Peyer's patch (tissue), 4 donors: ENCODE measurements at places on chromosomes 7 and 10. TPM values are rescaled to one million over a fixed set of nuclear protein-coding genes. Genes with fewer than 3 reads are reported as not detected.

DNA sequence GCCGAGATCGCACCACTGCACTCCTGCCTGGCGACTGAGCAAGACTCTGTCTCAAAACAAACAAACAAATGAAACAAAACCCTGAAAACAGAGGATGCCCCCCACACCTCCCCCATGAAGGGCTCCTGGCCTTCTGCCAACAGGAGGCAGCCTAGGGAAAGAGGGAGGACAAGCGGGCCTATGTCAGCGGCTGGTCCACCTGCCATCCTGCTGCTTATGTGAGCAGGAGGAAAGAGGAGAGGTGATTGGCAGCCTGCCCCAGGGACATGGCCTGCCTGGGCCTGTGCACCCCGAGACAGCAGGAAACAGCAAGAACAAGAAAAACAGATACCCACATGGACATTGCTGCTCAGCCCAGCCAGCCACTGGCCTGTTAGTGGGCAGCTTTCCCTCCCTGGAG, 9.1 kb upstream of the ZNF316 start:
- no peak for DNase-seq
- H3K27ac ChIP-seq = no peak overlapping the region
- peaks cover 7% of the 10 kb centered on the region for H3K4me1 ChIP-seq
- H3K4me3 ChIP-seq = no peak overlapping the region
- no peaks in the 10 kb centered on the region for H3K27me3 ChIP-seq

ANKRD61 gene
- total RNA-seq = not detected

GRCh38 chr7:45064047-45064725, 24.6 kb downstream of the NACAD start:
- no peak for DNase-seq
- H3K27ac ChIP-seq = no peak overlapping the region
- no peak overlapping the region for H3K4me3 ChIP-seq
- no peaks in the 10 kb centered on the region for H3K36me3 ChIP-seq
- H3K4me1 ChIP-seq = no peaks in the 10 kb centered on the region

DNA sequence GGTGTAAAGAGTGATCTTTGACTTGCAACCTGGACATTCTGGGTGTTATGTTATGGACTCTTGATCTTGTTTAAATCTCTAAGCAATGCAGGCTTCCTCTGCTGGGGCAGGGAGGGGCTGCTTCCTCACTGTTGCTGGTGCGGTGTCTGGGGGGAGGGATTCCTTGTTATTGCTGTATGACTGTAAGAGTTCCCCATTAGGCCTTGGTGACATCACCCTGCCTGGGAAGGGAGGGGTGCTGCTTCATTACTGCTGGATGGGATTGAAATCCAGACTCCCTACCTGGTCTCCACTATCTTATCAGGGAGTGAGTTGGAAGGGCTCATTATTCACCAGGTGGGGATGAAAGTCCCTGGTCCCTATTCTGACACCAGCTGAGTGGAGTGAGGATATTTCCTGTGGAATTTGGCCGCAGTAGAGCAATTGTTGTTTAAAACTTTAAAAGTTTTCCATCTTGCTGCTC, 8.8 kb downstream of the OGDH start:
- peaks cover 42% of the 10 kb centered on the region for H3K4me1 ChIP-seq
- DNase-seq = peak; percentile 92
- H3K36me3 ChIP-seq = no peaks in the 10 kb centered on the region
- peak overlapping the region; percentile 79 for H3K27ac ChIP-seq
- H3K27me3 ChIP-seq = no peaks in the 10 kb centered on the region
- H3K4me3 ChIP-seq = no peak overlapping the region

- no peak overlapping the region for H3K4me3 ChIP-seq
- no peaks in the 10 kb centered on the region for H3K27me3 ChIP-seq
- no peaks in the 10 kb centered on the region for H3K36me3 ChIP-seq
- H3K4me1 ChIP-seq = no peaks in the 10 kb centered on the region
- H3K27ac ChIP-seq = no peak overlapping the region
- DNase-seq = no peak
Measured at GRCh38 chr10:12340371-12340770, 9.0 kb upstream of the CAMK1D start.

ADAM8 gene
- 7.4 TPM for total RNA-seq

SPDYE2 gene
- not detected for total RNA-seq

DNA sequence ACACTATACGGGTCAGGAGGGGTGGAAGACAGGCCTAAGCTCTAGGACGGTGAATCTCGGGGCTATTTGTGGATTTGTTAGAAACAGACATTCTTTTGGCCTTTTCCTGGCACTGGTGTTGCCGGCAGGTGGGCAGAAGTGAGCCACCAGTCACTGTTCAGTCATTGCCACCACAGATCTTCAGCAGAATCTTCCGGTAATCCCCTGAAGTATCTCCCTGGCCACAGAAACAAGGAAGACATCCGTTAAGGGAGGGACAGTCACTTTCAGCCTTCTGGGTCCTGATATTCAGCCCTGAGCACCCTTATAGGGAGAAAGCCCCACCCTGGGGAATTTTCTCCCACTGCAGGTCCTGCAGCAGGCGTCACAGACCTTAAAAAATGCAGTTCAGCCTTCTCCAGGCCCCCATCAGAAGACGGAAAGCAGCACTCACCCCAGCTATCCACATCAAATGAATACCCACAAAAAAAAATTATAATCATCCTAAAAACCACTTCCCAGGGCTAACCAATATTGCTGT, 23.2 kb downstream of the PLAC9 start:
- H3K4me3 ChIP-seq = no peak overlapping the region
- H3K27me3 ChIP-seq = no peaks in the 10 kb centered on the region
- no peaks in the 10 kb centered on the region for H3K36me3 ChIP-seq
- no peak for DNase-seq
- no peaks in the 10 kb centered on the region for H3K4me1 ChIP-seq

PPP1R17 gene
- not detected for total RNA-seq

TMEM120A gene
- 116 TPM for total RNA-seq

DNA sequence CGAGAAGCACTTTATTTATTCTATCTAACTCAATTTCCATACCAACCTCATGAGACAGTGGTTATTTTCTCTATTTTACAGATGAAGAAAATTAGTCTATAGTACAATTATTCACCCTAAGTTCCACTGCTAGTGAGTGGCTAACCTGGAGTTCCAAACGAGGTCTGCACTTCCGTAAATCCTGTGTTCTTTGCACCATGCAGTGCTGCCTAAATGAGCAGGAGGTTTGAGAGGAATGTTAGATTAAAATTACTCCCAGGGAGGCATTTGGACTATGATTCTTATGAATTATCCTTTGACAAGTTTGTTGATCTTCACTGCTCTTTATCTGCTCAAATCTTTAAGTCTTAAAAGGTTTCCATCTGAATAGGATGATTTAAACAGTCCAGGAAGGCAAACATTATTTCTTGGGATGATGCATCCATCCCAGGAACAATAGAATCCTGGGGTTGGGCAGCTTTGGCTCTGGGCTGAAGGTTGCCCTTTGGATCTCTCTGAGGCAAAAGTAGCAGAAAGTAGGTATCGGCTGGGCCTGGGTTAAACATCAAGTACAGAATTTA, 400.8 kb downstream of the REEP3 start:
- no peak overlapping the region for H3K4me3 ChIP-seq
- DNase-seq = no peak
- H3K36me3 ChIP-seq = no peaks in the 10 kb centered on the region

DNA sequence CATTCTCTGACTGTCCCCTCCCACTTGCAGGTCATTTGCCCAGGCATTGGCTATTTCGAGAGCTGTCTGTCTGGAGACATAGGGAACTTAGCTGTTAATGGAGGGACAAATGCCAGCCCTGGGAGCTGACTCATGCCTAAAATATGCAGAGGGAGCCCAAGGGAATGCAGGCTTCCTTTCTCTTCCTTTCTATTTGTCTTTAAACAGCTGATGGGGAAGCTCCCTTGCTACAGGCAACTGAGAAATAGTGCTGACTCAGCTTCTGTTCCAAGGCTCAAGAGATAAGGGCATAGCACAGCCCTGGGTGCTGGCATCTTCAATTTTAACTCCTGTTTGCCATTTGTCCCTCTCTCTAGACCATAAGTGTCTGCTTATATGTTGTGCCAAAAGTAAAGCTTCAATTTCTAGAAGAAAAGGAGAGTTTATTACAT, 82.7 kb upstream of the C1GALT1 start:
- DNase-seq = no peak
- H3K4me1 ChIP-seq = no peaks in the 10 kb centered on the region
- no peaks in the 10 kb centered on the region for H3K27me3 ChIP-seq
- no peak overlapping the region for H3K27ac ChIP-seq
- H3K36me3 ChIP-seq = no peaks in the 10 kb centered on the region

GNAT3 gene
- total RNA-seq = 1.5 TPM

INSYN2A gene
- not detected for total RNA-seq

GRCh38 chr10:33241351-33241750, 93.1 kb downstream of the NRP1 start:
- no peaks in the 10 kb centered on the region for H3K36me3 ChIP-seq
- no peak for DNase-seq
- H3K4me3 ChIP-seq = no peak overlapping the region
- H3K27ac ChIP-seq = no peak overlapping the region
- no peaks in the 10 kb centered on the region for H3K27me3 ChIP-seq
- no peaks in the 10 kb centered on the region for H3K4me1 ChIP-seq

DNA sequence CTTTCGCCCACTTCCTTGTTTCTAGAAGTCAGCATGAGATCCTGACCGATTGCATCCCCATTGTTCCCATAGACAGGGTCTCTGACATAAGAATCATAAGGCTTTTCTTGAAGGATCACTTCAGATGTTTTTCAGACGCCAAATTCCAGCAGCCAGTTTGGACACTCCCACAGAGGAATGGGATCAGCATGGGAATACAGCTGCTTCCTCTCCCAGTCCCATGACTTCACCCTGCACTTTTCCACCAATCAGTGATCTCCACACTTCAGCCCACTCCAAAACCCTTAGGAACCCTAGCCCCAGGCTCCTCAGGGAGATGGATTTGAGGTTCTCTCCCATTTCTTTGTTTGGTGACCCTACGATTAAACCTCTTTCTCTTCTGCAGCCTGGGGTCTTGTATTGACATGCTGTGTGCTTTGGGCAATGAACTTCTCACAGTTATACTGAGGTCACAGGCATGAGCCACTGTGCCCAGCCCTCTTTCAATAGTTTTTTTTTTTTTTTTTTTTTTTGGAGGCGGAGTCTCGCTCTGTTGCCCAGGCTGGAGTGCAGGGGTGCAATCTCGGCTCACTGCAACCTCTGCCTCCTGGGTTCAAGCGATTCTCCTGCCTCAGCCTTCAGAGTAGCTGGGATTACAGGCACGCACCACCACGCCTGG, 52.8 kb upstream of the CHST3 start:
- no peak overlapping the region for H3K4me3 ChIP-seq
- DNase-seq = no peak
- H3K27me3 ChIP-seq = no peaks in the 10 kb centered on the region
- no peaks in the 10 kb centered on the region for H3K4me1 ChIP-seq
- H3K27ac ChIP-seq = no peak overlapping the region

TUBAL3 gene
- total RNA-seq = 95.4 TPM

GRCh38 chr10:114061789-114062188, 18.1 kb downstream of the ADRB1 start:
- no peaks in the 10 kb centered on the region for H3K4me1 ChIP-seq
- no peak overlapping the region for H3K4me3 ChIP-seq
- H3K27me3 ChIP-seq = no peaks in the 10 kb centered on the region
- H3K36me3 ChIP-seq = no peaks in the 10 kb centered on the region
- no peak for DNase-seq
- H3K27ac ChIP-seq = no peak overlapping the region

STK31 gene
- total RNA-seq = 9.1 TPM

- H3K27me3 ChIP-seq = no peaks in the 10 kb centered on the region
- H3K36me3 ChIP-seq = no peaks in the 10 kb centered on the region
- no peaks in the 10 kb centered on the region for H3K4me1 ChIP-seq
Measured at GRCh38 chr7:52758356-52758755, 277.1 kb upstream of the POM121L12 start.

DNA sequence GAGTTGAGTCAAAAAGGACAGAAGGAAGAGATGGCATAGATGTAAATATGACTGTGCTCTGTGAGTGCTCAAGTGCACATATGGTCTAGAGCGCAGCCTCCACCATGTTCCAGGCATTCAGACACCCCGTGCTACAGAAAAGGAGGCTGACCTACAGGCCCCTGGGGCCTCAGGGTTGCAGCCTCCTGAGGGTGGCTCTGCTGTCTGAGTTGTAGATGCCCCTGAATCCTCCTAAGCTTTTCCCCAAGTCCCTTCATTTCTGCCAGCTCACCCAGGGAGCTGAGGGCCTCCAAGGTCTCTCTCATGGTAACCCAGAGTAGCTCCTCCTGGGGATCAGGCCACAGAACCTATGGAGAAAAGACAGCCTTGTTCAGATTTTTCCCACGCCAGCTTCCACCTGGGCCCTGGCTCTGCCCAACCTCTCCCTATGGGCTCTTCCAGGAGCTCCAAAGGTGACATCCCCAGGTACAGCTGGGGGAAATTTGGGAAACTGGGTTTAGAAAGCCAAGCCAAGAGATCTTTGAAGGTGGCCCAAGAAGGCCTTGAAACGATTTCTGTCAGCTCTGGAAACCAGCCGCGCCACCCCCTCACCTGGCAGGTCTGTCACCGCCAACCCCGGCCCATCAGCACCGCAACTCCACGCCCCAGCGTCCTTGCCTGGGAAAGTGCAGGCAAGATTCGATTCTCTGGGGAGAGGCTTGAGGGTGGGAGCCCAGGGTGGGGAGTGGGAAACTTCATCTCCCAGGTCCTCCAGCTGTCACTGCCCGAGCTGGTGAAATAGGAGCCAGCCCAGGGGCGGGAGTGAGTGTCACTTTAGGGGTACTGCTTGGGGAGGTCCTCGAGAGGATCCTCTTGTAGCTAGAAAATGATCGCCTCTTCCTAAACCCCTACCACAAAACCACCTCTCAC, 2.4 kb downstream of the ZNF467 start:
- peak overlapping the region; percentile 70 for H3K4me3 ChIP-seq
- H3K36me3 ChIP-seq = no peaks in the 10 kb centered on the region
- DNase-seq = peak; percentile 22

DNA sequence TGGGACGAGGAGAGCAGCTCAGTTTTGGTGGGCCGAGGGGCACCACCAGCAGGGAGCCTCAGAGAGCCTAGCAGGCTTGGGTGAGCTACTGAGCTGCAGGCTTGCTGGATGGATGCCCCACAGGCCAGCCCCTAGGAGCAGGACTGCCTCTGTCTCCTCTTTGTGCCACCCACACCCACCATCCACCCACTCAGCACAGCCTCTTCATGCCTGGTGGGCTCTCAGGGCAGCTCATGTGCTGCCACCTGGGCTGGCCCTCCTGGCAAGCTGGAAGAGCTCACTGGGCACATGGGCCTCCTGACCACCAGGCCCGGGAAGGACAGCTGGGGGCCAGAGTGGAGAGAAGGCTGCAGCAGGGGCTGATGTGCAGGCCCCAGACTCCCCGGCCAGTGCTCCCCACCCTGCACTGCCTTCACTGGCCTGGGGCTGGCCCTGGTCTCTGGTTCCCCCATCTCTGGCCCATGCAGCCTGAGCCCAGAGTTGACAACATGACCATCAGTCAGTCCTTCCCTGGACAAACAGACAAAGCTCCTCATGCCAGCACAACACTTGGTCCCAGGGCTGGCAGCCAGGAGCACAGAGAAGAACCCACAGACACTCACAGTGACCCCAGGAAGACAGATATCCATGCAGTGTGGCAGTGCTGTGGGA, 8.2 kb downstream of the RASGEF1A start:
- H3K36me3 ChIP-seq = no peaks in the 10 kb centered on the region
- H3K4me1 ChIP-seq = no peaks in the 10 kb centered on the region
- H3K4me3 ChIP-seq = no peak overlapping the region
- peak; percentile 36 for DNase-seq

NKX2-3 gene
- 19.0 TPM for total RNA-seq

SPDYE5 gene
- not detected for total RNA-seq
